ENCODE measurements at places on chromosomes 13 and 19.

DNA sequence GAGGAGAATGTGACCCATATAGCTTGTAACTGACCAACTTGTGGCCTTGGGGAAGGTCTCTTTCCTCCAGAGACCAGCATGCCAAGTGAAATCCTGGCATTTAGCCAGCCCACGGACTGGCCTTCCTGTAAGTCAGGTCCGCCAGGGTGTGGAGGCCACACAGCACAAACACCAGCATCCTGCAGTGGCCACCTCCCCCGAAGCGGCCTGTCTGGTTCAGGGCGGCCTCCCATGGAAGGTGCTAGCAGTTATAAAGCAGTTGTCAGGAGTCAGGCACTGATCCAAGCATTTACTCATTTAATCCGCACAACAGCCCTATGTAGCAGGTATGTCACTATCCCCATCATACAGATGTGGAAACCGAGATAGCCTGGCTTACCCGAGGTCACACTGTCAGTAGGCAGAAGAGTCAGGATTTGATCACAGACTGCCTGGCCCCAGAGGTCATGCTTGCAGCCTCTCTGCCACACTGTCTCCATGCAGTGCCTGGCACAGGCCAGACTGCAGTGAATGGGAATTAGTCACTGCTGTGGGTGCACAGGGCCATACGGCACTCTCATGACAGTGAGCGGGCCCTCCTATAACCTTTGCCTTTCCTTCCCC, 36.7 kb downstream of the CAPN12 start:
- DNase-seq = peak; percentile 48

DNA sequence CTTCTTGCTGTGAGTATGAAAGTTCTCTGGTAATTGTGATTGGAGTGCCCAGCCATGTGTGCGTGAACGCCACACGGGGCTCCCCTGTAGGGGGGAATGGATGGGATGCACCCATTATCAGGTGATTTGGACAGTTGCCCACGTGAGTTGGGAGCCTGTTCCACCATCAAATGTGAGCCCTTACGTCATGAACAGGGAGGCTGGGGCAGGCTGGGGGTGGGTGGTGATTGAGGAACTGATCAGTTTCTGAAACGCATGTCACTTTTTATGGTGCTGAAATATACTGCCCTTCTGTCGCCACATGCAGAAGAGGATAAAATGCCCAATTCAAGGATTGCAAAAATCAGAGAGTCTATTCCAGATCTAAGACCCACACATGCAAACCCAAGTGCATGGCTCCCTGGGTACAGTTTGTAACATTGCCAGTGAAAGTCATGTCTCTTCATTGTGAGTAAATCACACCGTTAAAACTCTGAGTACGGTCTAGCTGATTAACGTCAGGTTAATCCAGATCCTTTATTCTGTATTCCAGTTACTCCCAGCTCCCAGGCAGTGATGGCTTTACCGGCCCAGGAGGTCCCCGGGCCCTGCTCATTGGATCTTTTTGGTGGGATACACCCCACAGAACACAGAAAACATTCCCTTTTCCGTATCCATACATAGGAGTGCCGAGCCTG, 90.2 kb downstream of the RAB20 start:
- DNase-seq = peak; percentile 50

GRCh38 chr19:36528921-36529518, 949 bp upstream of the ZNF260 start:
- DNase-seq = no peak

- peak; percentile 31 for DNase-seq
These were observed 13.8 kb upstream of the EHD2 start for GRCh38 chr19:47699360-47699917.

DNA sequence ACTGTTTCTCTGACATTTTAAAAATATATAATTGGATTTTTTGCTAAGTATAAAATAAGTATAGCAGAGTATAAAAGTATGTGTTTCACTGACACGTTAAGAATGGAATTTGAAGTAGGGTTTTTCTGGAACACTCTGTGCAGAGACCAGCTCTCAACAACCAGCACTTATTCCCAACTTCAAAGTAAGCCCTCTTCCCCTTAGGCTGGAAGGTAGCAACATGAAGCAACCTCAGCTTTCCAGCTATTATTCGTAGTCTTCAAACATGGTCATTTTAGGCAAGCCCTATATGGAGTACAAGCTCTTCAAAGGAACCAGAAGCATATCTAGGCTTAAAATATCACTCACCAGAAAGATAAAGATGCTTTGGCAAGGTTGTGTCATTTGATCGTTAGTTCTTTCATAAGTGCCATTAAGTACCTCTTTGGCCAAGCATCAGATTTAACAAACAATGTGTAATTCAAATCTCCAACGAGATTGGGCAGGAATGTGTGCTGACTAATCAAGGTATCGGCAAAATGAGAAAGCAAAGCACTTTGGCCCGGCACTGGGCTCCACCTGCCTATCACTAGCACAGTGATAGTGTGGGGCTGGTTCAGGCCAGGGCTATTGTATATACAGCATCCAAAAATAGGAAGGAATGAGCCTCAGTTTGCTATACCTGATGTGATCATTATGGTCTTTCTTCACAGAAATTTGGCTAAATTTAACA, 95.9 kb upstream of the FREM2 start:
- no peak for DNase-seq

DNA sequence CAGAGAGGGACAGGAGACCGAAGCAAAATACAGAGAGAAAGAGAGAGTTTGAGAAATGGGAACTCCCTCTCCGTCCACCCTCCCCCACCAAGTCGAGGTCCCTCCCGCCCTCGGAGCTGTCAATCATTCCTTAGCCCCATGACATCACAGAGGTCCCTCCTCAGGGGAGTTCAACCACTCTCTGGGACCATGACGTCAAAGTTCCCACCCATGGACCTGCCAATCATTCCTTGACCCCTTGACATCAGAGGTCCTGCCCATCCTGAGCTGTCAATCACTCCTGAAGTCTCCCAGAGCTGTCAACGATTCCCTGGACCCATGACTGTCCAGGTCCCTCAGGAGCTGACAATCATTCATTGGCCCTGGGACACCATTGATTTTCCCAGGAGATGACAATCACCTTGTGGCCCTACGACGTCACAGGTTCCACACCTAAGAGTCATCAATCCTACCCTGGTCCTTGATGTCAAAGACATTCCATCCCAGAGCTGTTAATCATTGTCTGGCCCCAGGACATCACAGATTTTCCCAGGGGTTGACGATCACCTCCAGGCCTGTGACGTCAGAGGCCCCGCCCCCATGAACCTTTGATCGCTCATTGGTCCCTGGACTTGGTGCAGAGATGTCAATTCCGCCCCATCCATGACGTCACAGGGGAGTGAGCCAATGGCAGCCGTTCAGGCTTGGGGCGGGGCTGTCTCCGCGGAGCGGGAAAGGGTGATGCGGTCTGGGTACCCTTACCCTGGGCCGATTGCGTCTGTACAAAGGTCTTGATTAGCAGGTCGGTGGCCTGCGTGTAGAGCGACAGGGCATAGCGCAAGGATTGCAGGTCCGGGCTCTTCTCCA, 61.7 kb downstream of the COLGALT1 start:
- peak; percentile 48 for DNase-seq

DNA sequence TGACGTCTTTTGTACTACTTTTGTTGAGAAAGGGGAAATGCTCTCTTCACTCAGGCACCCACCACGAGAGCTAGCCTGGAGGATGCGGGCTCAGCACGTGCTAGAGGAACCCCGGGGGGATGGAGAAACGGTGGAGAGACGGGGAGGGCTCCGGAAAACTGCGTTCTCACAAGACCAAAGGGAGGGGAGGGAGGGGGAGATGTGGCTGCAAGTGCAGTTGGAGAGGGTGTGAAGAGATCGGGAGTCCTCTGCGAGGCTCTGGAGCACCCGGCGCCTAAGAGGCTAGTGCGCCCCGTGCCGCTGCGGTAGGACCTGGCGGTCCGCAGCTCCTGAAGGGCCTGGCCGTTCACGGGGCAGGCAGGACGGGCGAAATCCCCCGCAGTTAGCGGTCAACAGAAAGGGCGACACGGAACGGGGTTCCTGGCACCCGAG, 43.4 kb upstream of the XPO4 start:
- DNase-seq = peak; percentile 74

DNA sequence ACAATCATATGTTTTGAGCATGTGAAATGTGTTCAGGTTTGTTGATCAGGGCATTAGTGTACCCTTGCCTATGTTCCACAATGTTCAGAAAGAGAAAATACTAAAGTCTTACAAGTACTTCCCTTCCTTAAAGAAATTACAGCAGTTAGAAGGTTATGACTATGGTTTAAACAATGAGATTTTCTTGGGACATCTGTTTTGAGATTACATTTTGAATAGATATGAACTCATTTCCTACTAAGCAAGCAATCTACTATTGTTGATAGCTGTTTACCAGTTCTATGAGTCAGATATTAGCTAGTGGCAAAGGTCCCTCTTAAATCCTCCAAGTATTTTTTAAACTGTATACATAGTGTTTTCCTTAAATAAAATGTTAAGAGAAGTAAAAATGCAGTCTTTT, 241.3 kb downstream of the DACH1 start:
- DNase-seq = no peak

GRCh38 chr13:100459747-100460146, 128.8 kb downstream of the GGACT start:
- DNase-seq = no peak

DNA sequence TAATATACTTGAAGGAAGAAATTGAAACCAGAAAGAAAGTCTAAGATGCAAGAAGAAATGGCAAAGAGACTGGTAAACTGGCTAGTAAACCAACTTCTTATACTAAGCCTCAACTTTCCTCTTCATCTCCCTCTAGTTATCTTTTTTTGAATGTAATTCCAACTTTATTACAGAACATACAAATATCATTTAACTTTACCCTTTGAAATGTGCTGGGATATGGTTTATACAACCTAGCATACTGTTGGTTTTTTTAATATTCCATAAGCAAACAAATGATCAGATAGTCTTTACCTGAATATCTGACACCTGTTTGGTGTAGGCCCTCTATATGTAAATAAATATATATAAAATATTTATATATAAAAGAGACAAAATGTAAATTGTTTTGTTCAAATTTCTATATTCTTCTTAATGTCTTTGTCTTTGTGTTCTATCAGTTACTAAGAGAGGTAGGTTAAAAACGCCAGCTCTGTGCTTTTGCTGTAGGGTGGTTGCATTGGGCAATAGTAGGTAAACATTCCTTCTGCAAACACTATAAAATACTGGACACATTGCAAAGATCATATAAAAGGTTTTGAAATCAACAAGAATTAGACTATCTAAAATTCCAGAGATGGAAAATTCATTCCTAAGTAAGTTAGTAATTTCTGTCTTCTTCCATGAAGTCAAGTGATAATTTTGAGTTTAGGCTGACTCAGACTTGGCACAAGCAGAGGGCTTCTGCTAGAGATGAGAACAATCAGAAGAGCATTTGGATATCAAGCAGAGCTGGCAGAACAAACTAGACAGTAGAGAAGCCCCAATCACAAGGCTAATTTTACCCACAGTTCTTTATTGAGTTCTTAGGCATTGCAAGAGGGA, 383.3 kb downstream of the RFC3 start:
- no peak for DNase-seq

GRCh38 chr13:80754441-80754840, 413.5 kb upstream of the SPRY2 start:
- DNase-seq = no peak

DNA sequence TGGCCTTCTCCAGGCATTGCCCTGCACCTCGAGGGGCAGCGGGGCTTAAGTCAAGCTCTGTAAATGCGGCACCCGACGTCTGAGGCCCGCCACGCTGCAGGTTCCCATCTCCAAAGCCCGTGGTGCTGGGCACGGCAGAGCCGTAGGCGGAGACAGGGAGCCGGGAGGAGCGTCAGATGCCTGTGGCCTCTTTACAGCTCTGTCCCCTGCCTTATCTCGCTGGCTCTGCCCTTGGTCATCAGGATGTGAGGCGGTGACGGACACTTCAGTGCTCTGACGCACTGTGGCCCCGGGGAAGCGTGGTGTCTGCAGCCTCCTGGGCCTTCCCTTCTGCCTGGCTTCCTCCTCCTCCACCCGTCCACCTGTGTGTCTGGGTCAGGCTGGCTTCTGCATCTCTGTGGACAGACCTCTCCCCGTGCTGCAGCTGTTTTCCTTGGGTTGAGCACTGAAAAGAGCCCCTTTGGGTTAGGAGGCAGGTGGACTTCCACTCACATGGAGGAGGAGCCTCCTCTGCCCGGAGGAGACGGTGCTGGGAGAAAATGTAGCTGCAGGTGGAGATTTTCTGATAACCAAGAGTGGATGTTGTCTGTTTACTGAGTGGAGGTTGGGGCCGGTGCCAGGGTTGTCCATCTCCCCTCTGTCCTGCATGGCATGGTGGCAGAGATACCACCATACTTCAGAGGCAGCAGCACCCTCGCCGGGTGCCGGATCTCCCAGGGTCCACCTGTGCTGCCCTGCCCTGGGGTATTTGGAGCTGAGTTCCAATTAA, 14.6 kb downstream of the MCF2L start:
- no peak for DNase-seq

DNA sequence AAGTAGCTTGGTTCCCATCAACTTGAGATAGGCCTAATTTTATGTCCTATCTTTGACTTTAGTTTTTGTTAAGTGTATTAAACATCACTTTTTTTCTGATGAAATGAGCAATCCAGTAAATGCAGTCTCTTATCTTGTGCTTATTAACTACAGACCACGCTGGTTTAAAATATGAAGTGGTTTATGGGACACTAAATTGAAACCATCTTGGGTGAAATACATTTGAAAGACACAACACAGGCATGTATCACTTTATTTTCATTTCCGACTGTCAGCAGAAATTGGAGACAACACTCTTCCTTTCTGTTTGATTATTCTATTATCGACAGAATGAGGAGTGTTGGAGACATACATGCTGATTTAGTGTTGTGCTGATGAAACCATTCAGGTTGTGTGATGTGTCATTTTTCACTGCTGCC, 447.7 kb downstream of the GPC6 start:
- DNase-seq = no peak

- DNase-seq = no peak
These were observed 266.4 kb downstream of the ENOX1 start for GRCh38 chr13:43520351-43520750.

GRCh38 chr13:77022341-77022740, 4.6 kb downstream of the FBXL3 start:
- peak; percentile 40 for DNase-seq

DNA sequence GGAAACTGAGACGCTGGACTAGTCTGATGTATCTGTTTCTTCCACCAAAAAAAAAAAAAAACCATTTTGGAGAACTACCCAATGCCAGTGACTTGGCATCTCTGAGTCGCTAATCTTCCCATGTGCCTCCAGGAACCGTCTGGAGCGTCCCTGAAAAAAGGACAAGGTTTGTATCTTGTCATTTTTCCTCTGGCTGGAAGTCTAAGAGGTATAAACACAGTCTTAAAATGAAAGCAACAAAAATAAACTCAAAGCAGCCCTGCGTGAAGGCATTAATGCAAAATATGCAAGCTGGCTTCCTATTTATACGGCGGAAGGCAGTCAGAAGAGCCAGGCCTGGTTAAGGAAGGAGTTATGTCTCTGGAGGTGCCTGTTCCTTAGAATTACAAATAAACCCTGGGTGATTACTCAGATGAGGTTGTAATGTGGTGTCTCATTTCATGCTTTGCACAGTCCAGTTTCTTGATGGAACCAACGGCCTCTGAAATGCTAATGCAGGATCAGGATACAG, 20.3 kb downstream of the ACTN4 start:
- DNase-seq = no peak

GRCh38 chr19:8526345-8527091, 12.6 kb upstream of the ZNF414 start:
- DNase-seq = no peak

GRCh38 chr13:40508767-40509342, 157.6 kb downstream of the FOXO1 start:
- DNase-seq = no peak

- no peak for DNase-seq
These were observed 559.0 kb upstream of the SLC10A2 start for GRCh38 chr13:103625194-103625593.
